ENCODE measurements at places on chromosomes 13 and 19. TPM values are rescaled to one million over a fixed set of nuclear protein-coding genes. Genes with fewer than 3 reads are reported as not detected.

GRCh38 chr13:69324090-69324886, 783.3 kb upstream of the ATXN8OS start:
- ATAC-seq = no peak

PCP2 gene
- total RNA-seq = not detected

DNA sequence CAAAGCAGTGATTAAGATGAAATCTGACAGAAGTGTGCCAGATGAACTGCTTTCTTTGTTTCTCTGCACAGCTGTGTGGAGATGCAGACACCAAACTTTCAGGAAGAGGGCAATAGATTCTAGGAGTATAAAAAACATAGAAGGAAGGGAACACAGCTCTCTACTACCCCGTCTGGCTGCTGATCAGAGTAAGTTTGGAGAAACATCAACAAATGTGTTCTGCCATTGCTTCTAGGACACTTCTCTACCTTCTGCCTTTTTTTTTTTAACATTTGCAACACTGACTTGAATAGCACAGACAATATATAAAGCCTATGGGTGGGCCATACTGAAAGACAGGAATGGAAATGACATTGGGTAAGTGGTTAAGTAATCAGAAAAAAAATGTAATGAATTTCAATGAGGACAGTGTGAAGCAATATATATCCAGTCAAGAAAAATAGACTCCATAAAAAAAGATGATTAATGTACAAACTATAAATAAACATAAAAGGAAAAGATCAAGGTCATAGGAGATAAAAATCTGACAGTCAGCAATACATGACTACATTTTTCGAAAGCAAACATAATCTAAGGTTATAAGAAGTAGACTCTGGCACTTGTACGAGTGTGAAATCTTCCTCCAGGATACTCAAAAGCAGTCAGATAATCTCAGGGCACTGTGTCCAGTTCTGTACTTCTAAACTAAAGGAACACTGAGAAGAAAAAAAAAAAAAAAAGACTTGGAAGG, 21.4 kb downstream of the NUFIP1 start:
- ATAC-seq = peak; percentile 72

- ATAC-seq = peak; percentile 61
These were observed 729 bp upstream of the ARID3A start for GRCh38 chr19:925087-925525.

DNA sequence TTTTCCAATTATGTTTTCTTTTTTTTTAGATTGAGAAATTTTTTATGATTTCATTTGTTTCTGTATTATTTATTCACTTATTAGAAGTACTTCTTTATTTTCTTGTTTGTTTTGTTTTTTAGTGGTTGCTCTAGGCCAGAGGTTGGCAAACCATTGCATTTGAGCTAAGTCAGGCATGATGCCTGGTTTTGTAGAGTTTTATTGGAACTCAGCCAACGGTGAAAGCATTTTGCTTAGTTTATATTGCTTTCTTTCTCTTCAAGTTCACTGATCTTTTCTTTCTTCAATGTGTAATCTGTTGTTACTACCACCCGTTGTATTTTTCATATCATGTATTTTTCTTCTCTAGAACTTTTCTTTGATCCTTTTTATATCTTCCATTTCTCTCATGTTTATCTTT, 19.7 kb downstream of the ZNF567 start:
- no peak for ATAC-seq

C19orf81 gene
- total RNA-seq = not detected

DNA sequence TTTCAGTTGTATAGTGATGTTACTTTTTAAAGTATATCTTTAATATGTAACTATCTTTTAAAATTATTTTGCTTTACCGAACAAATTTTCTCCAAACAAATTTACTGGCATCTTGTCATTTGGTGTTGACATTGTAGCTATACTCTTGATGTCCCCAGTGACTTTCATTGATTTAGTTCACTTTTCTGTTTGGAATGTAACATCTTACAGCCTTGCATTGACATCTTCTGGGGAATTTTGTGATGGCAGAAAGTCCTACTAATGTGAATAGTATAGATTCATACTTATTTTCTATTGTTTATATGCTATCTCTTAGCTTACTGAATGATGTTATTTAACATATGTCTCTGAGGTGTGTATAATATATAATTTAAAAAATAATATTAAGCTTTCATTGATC, 800.9 kb upstream of the ATXN8OS start:
- no peak for ATAC-seq

DNA sequence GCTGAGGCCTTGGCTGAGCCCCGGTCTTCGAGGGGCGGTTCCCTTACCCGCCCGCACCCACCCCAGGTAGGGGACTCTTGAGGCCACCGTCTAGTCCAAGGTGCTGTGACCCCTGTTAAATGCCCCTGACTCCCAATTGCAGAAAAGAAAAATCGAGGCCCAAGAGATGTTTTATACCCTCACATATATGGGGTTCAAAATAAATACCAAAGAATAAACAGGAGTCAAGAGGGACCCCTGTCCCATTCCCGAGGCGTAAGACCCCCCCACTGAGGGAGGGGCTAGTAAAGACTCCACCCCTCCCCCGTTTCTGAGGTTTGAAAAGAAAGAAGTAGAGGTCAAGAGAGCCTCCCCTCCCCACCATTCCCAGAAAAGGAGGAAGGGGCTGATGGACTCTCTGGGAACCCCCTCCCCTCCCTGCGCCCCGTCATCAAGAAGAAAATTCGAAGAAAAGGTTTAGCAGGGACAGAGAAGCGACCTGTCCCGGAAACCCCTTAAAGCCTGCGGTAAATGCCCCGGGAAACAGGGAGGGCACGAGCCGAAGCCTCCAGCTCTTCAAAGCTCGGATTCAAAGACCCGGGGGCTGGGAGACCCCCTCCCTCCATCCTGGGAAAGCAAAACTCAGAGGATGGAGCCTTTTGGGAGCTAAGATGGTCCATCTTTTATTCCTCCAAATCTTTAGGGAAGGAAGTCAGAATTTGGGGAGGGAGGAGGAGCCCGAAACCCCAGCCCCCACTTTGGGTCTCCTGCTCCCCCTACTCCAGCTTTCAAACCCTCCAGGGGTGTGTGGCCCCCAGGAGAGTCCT, 755 bp upstream of the RAB3A start:
- ATAC-seq = peak; percentile 38

APOC4 gene
- total RNA-seq = not detected

DNA sequence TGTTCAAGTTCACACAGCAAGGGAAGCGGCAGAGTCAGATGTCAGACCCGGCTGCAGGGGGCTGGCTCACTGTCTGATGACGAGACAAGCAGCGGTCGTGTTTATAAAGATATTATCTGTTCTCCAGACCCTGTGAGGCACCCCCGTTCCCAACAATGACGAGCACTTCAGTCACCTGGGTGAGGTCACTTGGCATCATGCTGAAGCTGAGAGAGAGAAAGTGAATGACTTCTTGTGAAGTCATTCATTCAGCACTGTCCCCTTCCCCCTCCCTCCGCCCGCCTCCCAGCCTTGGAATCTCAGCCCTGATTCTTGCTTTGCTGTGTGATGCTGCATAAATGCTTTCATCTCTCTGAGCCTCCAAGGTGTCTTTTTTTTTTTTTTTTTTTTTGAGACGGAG, 4.9 kb upstream of the LYPD3 start:
- no peak for ATAC-seq

DNA sequence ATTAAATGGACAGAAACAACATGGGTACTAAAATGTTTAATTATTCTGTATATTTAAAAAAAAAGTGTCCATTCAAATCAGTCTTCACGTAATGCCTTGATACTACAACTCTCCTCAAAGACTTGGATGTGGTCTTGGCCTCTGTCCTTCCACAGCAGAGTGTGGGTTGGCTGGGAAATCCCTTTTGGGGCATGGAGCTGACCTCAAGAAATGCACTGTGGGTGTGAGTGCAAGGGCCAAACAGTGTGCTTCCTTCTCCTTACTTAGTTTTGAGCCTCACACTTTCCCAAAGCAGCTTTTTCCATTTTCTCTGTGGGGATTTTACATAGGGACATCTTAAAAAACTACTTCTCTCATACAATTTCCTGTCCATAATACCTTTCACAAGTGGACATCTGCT, 607.4 kb downstream of the EFNB2 start:
- ATAC-seq = no peak

IGSF23 gene
- not detected for total RNA-seq

GRCh38 chr19:54435551-54436016, 13.4 kb upstream of the LENG8 start:
- no peak for ATAC-seq

DNA sequence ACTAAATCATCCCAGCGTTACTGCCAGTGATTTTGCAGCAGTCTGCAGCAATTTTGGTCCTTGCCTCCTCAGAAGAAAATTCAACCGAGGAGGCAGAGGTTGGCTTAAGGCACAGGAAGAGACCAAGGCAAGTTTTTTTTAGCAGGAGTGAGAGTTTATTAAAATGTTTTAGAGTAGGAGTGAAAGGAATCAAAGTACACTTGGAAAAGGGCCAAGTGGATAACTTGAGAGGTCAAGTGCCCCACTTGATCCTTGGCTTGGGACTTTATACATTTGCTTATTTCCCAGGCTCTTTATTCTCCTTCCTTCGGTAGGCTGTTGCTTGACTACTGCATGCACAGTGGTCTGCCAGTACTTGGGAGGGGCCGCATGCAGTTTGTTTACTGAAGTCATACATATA, 2.9 kb upstream of the ZNF134 start:
- no peak for ATAC-seq

SGCG gene
- 1.3 TPM for total RNA-seq

- peak; percentile 25 for ATAC-seq
These were observed 165.6 kb downstream of the DLEU7 start for GRCh38 chr13:50677687-50678463.

GRCh38 chr19:54266133-54266532, 9.1 kb upstream of the LILRB5 start:
- ATAC-seq = no peak

DNA sequence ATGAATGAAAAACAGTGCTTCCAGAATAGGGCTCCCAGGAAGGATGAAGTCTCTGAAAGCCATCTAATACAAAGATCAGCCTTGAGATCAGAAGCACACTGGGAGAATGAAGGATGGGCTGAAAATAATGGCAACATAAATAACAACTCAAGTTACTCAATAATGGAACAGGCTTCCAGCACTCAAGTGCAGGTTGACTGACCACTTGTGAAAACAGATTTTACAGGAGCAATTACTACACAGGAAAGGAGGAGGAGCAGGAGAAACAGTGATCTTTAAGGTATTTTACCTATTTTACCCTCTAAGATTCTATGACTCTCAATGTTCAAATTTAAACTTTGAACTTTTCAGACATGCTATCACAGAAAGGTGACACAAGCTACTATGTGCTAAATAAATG, 106.0 kb downstream of the USP12 start:
- ATAC-seq = no peak

CASP14 gene
- not detected for total RNA-seq

- ATAC-seq = no peak
These were observed 41.1 kb downstream of the SPTBN4 start for GRCh38 chr19:40507892-40508291.

RGL3 gene
- 1.7 TPM for total RNA-seq

GRCh38 chr19:52896431-52897137, 851 bp downstream of the ZNF320 start:
- ATAC-seq = no peak

CEBPA gene
- total RNA-seq = 11.3 TPM

GRCh38 chr13:22893204-22893603, 287.6 kb upstream of the SGCG start:
- ATAC-seq = no peak

DNA sequence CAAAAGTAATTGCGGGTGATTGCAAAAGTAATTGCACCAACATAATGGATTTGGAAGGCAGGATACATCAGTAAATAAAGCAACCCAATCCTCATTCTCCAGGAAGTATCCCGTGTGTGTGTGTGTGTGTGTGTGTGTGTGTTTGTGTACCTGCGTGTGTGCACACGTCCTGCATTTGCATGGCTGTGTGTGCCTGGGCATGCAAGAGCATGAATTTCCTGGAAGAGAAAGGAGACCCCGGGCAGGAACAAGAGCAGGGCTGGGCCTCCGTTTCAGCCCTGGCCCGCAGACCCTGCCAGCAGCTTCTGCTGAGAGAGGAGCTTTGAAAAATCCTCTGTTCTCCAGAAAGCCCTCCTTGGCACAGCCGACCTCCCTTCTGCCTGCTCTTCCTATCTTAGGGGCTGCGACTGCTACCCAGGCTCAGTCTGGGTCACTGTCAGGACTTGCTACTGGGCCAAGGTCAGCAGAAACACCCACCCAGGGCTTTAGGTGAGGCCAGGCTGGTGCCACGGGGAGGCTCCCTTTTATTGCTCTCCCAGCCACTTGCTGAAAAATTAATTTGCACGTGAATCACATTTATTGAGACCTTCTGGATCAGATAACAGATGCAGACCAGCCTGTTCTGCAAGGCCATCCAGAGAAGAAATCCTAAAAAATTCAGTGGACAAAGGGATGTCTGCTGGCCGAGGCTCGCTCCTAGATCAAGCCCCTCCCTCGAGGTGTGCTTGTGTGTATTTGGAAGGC, 258.3 kb downstream of the ZNF536 start:
- ATAC-seq = no peak

DNA sequence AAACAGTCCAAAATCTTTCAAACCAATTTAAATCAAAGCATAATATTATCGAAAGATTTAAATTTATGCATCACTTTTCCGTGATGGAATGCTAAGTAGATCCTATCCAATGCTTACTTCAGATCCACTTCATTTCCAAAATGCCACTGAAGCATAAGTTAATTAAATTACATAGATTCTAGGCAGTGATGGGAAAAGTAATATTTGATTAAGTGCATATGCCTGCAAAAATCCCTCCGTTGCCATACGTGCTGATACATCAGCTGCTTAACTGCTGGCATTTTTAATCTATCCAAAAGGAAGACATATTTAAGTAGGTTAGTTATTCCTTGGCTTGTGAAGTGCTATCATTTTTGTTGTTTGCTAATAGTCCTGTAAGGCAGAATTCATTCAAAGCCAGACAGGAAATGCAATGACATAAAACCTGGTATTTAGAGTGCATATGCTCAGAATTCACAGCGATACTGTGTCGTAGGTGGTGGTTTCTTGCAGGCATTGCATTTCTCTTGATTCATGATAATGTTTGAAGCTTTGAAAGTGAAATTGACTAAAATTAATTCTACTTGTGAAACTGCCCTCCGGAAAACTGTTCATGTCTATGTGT, 738.3 kb upstream of the GPC6 start:
- no peak for ATAC-seq

ZNF491 gene
- total RNA-seq = 3.2 TPM

LAIR1 gene
- 4.8 TPM for total RNA-seq

DNA sequence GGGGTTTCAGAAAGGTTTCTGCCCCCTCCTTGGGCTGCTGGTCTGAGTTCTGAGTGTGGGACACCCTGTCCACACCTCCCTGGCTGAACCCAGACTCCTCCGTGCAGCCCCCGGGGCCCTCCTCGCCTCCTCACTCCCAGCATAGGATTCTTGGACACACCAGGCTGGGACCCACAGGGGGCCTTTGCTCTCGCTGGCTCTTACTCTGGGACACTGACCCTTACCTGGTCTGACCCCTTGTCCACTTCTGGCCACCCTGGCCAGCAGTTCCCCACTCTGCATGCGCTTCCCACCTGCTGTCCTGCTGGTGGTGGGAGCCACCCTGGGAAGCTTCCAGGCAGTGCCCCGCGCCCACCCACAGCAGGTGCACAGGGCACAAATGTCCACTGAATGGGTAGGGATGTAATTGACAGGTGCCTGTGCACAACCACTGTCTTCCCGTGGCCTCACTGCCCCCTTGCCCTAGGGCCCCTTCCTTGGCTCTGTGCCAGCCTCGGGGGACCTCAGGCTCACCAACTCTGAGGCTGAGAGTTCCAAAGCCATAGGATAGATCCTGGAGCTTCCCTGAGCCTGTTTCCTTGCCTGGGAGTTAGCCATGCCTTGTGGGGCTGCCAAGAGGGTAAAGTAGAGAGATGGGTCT, 7.0 kb upstream of the SLC25A42 start:
- no peak for ATAC-seq

All from gastroesophageal sphincter (tissue), 4 donors.